ENCODE measurements at places on chromosomes 2 and 18.

GRCh38 chr18:54950221-54950620, 9.0 kb downstream of the CCDC68 start:
- DNase-seq: peak; percentile 10

DNA sequence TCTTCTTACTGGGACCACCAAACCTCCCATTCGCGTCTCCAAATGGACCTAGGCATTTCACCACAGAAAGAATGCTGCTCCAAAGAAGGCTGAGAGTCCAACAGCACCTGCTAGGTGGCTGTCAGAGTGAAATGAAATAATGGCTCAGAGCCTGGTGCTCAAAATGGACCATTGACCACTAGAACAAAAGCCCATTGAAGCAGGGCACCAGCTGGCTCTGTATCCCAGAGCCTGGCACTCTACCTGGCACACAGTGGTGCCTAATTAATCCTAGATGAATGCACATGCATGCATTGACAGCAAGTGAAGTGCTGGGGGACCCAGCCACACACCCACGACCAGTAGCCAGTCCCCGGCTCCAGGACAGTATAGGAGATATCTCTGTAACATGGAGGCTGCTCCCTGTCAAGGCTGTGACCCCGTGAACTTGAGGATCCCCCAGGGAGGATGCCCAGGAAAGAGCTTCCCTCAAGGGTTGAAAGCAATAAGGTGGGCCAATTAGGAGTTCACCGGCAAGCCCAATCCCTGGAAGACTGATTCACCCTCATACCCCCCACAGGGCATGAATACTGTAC, 261.3 kb downstream of the TNS1 start:
- no peak for DNase-seq

DNA sequence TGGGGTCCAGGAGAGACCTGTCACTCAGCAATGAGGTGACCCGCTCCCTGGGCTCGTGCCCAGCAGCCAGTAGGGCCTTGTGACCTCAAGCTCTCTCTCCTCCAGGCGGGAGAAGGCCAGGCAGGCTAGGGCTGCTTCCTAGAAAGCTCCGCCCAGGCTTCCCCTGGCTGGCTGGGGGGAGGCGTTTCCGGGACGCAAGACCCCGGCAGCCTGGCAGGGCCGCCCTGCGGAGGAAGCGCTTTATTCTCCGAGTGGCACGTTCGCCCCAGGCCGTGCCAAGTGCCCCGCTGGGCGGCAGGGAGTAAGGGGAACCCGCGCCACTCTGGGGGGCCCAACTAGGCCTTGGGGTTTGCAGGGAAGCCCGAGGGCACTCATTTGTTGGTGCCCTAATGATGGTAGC, 21.2 kb upstream of the EPAS1 start:
- DNase-seq: no peak

DNA sequence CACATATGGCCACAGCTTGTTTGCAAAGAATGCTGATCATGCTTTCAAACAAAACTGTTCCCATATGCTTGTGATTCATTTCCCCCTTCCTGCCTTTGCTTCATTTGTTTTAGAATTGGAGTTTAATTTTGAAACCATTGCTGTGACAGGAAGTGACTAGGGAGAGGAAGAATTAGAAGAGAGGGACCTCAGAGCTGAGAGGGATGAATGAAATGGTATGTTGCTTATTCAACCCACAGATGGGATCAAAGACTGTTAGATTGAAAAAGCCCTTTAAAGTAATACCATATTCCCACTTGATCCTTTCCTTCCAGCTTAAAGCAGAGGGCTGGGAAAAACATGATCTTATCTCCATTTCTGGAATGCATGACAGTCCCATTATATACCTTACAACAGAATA, 106.2 kb upstream of the RNF152 start:
- no peak for DNase-seq

DNA sequence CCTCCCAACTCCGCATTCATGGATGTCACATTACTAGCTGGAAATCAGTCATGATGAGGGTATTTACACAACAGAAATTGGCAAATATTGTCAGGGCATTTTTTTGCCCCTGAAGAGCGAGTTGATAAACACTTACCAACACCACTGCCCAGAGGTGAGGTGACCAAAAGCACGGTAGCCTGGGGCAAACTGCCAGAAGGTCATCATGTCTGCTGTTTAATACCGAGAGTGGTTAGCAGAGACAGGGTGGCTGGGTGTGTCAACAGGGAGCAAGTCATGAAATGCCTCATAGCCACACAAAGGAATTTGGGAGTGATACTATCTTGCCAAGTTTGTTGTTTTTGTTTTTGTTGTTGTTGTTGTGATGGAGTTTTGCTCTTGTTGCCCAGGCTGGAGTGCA, 37.0 kb upstream of the EPC2 start:
- no peak for DNase-seq

DNA sequence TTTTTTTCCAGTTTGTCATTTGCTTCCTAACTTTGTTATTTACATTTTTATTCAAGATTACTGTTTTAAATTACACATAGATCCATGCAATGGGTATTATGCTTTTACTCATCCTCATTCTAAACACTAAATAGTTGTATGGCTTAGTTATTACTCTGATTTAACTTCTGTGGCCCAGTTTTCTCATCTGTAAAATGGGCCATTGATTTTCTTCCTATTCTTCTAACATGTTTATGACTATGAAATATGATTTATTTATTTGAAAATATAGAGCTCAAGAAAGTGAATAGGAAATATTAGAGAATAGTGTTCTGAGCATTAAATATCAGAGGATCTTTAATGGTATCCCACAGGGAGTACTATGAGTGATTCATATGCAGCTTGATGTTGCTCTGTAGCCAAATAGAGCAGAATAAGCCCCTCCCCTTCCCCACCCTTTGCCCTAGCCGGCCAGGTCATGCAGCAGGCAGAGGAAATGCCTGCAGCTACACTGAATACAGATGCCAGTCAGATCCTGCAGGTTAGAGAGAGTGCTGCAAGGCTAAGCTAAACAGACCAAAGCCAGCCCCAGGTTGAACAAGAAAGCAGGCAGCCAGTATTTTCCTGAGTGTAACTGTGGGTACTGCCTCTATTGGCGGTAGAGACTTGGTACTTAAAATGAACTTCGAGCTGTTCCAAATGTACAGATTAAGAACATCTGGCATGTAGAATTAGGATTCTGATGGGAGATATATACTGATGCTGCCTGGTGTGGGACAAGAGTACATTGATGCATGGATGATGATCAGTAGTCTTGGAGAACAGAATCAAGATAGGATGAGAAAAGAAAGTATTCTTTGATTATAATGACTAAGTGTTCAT, 11.7 kb upstream of the ACYP2 start:
- DNase-seq: peak; percentile 53

- no peak for DNase-seq
These were observed 455 bp upstream of the AGAP1 start for GRCh38 chr2:235493402-235493774.

GRCh38 chr2:30584116-30584515, 137.1 kb downstream of the LCLAT1 start:
- DNase-seq: no peak
